Bronchial epithelial cell (primary cell): ENCODE measurements at places on chromosomes 1 and 21.

- DNase-seq, result no peak
These were observed 7.9 kb downstream of the COL6A1 start for GRCh38 chr21:45989355-45990048.

DNA sequence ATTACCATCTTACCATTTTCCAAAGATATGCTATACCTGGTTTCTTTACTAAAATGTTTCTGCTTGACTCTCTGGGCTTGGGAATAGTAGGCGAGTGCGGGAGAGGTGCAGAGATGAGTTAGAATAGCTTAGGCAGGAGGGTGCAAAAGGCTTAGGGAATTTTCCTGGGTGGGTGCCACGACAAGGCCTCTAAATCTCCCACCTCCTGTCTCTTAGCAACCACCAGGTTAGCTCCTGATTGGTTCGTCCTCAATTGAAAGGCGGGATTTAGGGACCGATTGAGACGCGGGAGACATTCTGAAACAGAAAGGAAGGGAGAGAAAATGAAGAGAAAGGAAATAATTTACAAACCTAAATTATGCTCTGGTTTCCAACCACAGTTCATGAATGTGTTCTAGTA, 3.1 kb downstream of the ACKR1 start:
- no peak for DNase-seq

DNA sequence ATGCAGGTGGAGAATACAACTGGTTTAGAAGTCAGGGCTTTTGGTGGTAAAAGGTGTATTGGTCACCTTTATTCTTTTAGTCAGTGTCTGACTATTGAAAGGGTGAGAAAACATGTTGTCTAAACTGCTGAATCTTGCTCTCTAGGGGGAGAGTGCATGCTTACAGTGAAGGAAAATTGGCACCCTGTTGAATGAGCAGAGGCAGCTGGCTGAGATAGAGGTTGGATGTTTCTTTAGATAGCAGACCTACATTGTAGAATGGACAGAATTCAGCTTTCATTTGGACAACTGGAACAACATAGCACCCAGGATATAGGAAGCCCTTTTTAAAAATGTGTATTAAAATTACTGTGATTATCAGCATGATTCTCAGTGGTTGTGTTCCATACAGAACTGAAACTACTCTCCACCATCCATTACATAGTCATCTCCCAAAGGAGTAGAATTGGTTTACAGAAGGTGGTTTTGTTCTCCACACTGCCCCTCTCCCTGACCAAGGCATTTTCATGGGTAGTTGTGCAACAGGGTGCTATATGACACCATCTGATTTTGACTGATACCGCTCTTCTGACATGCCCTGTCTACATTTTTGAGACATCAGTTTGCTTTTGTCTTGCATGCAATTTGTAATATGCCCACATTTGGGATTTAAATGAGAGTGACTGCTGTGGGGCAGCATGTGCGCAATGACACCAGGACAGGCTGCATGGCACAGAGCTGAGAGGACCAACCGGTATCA, 16.2 kb downstream of the RHOU start:
- DNase-seq, result no peak

DNA sequence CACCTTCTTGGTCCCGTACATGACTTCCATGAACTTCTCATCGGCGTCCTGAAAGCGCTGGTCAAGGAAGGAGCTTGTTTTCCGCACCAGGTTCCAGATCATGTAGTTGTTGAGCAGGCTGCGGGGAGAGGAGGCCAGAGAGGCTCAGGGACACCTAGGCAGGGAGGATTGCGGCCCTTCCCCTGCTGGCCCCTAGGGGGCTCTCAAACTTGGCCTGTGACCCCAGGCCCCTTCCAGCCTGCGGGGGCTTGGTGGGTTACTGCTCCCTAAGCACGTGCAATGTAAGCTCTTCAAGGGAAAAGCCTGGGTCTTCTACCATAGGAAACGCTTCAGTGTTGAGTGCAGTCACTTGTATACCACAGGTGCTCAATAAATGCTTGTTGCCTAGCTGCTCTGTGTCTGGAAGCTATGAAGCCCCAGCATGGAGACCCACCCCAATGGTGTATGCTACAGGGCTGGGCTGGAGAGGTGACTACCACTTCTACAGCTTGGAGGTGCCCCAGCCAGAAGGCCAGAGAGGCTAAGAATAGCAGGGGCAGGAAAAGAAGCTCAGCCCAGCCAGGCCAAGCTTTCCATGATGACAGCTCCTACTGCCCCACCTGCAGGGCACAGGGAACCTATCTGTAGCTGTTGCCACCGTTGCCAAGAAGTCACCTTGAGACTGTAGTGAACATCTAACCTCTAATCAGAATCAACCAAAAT, 45.1 kb downstream of the ECE1 start:
- DNase-seq, result no peak

DNA sequence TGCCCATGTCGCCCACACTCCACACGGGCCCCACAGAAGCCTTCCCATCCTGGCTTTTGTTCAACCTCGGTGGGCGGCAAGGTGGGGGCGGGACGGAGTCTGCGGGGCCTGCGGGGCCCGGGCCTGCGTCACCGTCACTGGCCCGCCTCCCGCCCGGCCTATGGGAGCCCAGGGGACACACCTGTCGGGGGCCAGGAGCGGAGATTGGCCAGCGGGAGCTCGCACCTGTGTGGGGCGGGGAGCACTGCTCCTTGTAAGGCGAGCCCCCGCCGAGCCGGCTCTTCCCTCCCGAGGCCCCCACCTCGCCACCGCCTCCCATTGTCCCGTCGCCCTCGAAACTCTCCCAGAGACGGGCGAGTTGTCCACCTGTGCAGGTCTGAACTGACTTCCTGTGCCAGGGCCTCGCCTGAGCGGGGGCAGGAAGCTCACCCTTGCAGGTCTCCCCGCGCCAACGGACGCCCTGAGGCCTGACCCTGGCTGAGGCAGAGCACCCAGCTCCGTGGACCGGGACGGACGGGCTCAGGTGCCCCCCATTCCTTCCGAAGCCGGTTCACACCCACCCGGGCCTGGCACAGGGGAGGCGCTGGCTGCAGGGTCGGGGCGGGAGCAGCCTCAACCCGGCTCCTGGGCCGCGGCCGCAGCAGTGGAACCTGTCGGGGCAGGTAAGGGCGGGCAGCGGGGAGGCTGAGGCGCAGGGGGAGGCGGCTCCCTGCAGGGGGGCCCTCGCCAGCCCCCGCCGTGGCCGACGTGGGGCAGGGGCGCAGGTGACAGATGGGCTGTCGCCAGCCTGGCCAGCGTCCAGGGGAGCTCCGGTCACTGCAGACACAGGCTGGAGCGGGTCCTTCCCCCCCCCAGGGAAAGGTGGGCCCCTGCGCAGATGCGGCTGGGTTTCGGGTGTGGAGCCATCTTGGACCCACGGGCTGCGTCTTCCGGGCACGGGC, 10.8 kb upstream of the TTLL10 start:
- DNase-seq, result peak; percentile 57

- no peak for DNase-seq
These were observed 15.2 kb upstream of the GPR153 start for GRCh38 chr1:6275826-6276782.
